MG63 (cell line): ENCODE measurements at places on chromosomes 12 and 14. TPM values are rescaled to one million over a fixed set of nuclear protein-coding genes. Genes with fewer than 3 reads are reported as not detected.
A peak's percentile ranks its signal among the peaks of the same experiment; 100 is the strongest.

GRCh38 chr12:95460896-95461295, 13.1 kb upstream of the METAP2 start:
- no peak for DNase-seq

Gene C1RL
- 0.32 and 3.7 TPM in 2 replicates for total RNA-seq

DNA sequence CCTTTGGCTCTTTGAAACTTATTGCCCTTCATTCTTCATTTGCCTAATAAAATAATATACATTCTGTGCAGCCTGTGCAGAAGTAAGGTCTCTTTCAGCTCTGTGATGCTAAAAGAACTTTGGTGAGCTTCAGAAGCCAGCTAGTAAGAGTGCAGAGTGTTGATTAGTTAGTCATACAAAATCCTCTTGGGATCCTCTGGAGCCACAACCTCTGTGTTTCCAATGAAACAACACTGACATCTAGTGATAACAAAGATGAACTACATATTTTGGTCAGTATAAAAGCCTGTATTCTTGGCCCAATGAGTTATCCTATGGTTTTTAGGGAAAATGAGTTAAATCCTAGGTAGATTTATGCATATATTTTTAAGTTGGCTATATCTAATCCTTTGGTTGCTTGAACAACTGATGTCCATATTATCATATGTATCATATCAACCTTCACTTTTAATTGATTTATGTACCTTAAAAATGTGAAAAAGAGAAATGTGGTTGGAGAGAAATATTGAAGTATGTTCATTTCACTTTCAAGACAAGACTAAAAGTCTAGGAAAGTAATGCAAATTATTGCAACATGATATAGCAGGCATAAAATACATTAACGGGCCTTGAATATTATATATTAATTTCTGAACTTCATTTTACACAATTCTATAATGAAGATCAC, 158.4 kb downstream of the KLHL28 start:
- no peak for DNase-seq

DNA sequence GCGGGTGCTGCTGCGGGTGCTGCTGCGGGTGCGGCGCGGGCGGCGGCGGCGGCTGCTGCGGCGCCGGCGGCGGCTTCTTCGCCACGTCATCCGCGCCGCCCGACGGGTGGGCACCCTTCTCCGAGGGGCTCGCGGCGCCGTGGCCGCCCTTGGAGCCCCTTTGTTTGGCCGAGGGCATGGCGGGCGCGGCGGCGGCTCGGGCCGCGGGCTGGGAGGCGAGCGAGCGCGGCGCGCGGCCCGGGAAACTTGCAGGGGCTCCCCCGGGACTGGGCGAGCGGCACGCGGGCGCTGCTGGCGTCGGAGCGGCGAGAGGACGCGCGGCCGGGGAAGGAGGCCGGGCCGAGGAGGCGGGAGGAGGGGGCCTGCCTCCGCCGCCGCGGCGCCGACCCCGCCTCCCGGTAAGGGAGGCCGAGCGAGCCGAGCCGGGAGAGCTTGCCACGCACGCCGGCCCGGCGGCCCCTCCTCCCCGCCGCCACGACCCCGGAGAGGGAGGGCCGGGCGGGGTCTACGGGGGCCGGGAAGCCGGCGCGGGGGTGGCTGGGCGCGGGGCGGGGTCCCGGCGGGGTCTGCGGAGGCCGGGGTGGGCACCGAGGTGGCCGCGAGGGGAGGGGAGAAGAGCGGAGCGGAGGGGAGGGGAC, at the start of gene CKAP4:
Gene CKAP4 (minus strand): TSS at position 347 of the 638 bp plus-strand sequence. CDS start 169 bp downstream, at position 178.
- peak; percentile 88 for DNase-seq

- no peak for DNase-seq
Measured at GRCh38 chr12:103462675-103463074, 33.1 kb downstream of the C12orf42 start.

DNA sequence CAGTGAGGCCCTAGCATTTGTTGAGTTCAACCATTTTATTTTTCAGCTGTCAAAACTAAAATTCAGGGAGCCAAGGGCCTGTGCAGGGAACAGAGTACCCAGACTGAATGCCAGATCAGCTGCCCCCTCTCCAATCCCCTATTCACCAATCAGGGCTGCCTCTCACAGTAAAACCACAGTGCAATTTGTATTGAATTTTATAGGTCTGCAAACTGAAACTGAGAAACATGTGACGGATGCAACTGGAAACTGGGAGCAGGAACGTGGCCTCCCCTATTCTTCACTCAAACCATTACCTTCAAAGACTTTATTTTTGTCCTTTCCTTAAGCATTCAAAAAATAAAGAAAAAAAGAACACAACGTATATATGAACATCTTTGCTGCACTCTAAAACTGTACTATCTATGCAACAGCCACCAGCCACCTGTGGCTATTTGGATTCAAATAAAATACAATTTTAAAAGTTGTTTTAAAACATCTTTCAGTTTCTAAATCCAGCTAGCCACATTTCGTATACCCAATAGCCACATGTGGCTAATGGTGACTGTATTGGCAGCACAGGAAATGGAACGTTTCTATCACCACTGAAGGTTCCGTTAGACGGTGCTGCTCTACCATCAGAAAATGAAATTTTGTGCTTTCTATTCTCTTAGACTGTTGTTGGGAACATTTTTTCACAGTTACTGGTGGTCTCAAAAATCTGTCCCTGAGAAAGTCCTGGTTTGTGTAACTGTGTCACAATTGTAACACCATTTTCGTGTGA, 371.3 kb upstream of the FAR2 start:
- DNase-seq, result no peak

- DNase-seq, result no peak
Measured at GRCh38 chr14:28953973-28954372, 187.4 kb downstream of the FOXG1 start.

Gene PLCZ1
- total RNA-seq, result not detected in 2 replicates

DNA sequence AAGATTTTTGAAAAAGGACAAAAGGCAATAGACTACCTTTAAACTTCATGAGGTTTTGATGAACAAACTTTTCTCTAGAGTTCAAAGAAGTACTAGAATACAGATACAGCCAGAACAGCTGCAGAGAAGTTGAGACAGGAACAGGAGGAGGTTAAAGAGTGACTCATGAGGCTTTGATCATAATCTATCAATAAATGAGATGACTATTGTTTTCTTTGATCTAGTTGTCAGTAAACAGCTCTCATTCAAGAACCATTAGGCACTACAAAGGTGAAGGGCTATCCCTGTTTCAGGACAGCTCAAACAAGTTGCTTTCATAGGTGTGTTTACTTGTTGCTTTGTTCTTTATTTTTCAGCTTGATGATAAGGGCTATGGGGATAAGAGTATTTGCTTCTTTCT, 2.4 kb downstream of the WASHC3 start:
- DNase-seq, result no peak

DNA sequence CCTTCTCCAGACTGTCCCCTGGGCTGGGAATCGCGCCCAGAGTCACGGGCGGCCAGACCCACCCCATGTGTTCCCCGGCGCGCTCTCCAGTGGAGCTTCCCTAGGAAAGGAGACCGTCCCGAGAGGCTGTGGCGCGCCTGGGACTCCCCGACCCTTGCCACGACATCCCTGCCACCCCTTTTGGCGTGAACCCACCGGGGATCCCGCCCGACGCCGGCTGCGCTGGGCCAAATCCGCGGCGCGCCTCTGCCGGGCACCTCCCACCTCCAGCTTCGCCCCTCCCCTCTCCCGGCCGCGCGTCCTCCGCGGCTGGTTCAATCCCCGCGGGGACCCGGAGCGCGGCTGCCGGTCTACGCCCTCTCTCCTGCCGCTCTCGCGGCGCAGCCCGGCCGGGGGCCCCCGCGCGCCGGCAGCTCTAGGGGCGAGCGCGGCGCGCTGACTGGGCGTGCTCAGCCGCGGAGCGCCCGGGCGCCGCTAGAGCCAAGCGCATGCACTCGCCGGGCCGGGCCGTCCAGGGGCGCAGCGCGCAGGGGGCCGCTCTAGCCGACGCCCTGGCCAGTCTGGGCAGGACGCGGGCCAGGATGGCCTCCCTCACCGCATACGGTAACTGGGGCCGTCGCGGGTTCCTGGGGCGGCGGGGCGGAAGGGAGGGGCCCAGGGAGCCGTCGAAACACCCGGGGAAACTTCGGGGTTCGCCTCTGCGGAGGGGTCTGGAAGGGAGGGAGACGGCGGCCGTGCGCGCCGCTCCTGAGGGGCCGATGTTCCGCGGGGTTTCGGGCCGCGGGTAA, 77.4 kb upstream of the ANO4 start:
- DNase-seq, result peak; percentile 28

DNA sequence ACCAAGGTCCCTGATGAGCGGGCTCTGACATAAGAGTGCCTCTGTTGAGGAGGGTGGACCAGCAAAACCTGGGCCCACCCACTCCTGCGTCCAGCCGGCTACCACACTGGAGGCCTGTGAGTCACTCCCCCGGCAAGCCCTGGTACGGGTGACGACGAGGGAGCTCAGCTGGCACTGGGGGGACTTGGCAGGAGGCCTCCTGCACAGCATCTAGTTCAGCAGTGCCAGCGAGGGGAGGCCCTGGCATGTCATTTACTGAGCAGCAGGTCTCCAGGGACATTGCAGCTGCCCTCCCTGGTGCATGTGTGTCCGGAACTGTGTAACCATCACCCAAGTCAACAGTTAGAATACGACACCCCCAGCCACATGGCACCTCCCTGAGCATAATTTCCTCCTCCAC, 24.4 kb downstream of the CD9 start:
- DNase-seq, result peak; percentile 82

DNA sequence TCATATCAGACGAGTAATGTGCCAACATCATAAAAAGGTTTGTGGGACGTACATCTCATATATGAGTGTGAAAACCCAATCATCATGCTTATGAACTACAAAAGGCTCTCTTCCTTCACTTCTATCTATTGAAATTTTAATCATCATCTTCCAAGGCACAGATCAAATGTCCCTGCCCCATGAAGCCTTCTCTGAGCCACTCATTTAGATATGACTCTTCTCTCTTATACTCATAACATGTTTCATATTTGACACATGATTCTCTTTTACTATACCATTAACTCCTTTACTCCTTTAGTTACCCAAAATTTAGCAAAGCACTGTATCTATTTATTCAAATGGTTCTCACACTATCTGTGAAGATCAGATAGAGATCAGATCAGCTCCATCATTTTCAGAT, 22.2 kb downstream of the RALGAPA1 start:
- DNase-seq, result no peak

Gene KRT86
- 13.3 and 13.6 TPM in 2 replicates for total RNA-seq

Gene RAPGEF3
- 2.9 and 6.1 TPM in 2 replicates for total RNA-seq

Gene MGAT4C
- total RNA-seq, result not detected in 2 replicates

Gene PTGDR
- total RNA-seq, result not detected in 2 replicates

Gene LRTM2
- not detected in 2 replicates for total RNA-seq

- DNase-seq, result no peak
Measured at GRCh38 chr14:75340921-75341320, 62.3 kb downstream of the FOS start.

DNA sequence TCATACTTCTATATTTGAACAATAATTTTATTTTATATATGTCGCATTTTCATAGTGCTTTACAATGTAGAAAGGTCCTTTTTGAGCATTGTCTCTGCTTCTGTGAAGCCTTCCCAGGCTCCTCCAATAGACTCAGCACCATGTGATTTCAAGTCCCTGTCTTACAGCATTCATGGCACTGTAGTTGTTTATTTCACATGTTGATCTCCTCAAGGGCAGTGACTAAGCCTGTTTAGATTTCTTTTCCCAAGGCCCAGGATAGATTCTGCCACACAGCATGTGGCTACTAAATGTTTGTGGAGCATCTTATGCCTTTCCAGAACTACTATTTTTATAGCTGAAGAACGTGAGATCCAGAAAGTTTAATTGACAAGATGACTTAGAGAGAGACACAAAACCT, 391.7 kb downstream of the TMEM117 start:
- DNase-seq, result no peak

DNA sequence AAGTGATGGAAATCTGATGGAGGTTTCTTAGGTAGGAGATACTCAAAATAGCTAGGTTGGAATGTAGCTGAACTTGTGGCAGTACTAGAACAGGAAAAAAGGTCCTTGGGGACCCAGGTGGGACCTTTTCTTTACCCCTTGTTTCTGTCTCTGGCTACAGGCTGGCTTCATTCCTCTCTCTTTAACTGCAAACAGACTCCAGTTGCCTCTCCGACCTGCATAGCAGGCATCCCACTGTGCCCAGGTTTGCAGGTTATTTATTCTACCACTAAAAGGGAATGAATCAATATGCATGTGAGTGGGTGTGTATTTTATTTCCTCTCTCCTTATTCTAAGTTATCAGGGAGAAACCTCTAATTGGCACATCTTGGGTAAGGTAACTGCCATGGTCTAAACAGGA, 758.1 kb downstream of the MED13L start:
- DNase-seq, result no peak

GRCh38 chr12:66169221-66170170, at the start of gene TMBIM4:
TMBIM4 (minus strand) TSS chr12:66169996; CDS start chr12:66169951, 45 bp downstream.
- peak; percentile 92 for DNase-seq

GRCh38 chr14:96735526-96735925, 61.7 kb upstream of the VRK1 start:
- DNase-seq, result no peak

- DNase-seq, result no peak
Measured at GRCh38 chr14:100654814-100655740, 67.9 kb upstream of the BEGAIN start.

- no peak for DNase-seq
Measured at GRCh38 chr14:93945070-93945399, 17.9 kb downstream of the FAM181A start.

- no peak for DNase-seq
Measured at GRCh38 chr14:90424686-90425372, 28.0 kb downstream of the CALM1 start.

Gene LBHD2
- total RNA-seq, result not detected in 2 replicates

DNA sequence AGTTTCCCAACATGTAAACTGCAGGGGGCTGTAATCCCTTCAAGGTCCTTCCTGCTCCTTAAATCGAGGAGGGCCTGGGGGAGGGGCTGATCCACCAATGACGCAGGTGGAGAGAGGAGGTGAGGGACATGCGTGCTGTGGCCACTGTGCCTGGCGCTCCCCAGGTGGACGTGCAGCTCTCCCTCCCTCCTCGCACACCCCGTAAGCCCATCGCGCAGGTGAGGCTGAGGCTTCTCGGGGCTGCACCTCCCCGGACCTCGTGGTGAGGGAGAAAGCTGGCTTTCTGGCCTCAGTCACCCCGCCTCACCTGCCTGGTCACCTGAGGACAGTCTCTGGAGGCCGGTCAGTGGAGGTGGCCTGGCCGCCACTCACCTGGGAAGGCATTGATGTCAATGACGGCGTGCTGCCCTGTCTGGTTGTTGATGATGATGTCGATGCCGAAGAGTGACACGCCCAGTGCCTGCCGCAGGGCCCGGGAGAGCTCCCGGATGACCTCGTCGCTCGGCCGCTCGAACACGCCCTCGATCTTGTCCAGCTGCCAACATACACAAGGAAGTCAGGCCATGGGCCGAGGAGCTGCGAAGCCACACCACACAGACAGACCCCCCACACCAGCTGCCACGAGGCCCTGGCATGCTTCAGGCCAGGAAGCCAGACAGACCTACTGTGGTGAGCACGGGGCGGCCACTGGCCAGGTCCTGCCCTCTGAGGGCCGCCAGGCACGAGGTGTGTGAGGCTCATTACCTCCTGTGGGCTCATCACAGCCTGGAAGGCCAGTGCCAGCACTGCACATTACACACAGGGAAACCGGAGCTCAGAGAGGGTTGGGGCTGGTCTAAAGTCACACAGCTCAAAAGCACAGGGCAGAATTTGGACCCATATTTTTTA, 23.3 kb downstream of the CHGA start:
- DNase-seq, result peak; percentile 74

- DNase-seq, result no peak
Measured at GRCh38 chr12:93705237-93705636, 28.1 kb downstream of the CRADD start.

GRCh38 chr12:132397152-132397933, 68.0 kb upstream of the GALNT9 start:
- DNase-seq, result no peak

GRCh38 chr14:106459971-106460730, 933.8 kb downstream of the TMEM121 start:
- DNase-seq, result no peak

Gene CMA1
- not detected in 2 replicates for total RNA-seq

Gene CRADD
- total RNA-seq, result 27.9 and 51.9 TPM in 2 replicates
